ENCODE measurements at places on chromosomes 11 and 22.
A peak's percentile ranks its signal among the peaks of the same experiment; 100 is the strongest.

GRCh38 chr11:36309779-36310178 is 13.7 kb downstream of the PRR5L start:
- DNase-seq: no peak

- no peak for DNase-seq
Measured at GRCh38 chr11:85718126-85718943, 32.3 kb upstream of the CCDC89 start.

DNA sequence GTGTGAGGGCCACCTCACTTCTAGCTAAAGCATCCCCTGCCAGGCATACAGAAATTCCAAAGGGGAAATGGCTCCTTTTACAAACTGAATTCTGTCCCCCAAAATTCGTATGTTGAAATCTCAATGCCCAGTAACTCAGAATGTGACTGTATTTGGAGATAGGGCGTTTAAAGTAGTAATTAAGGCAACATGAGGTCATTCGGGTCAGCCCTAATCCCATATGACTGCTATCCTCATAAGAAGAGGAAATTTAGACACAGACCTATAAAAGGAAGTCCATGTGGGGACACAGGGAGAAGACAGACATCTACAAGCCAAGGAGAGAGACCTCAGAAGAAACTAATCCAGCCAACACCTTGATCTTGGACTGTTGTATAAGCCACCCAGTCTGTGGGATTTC is 119.1 kb downstream of the CHST1 start:
- no peak for DNase-seq

GRCh38 chr11:95066716-95067038 is at the start of gene SRSF8:
SRSF8 (plus strand) TSS chr11:95066919; CDS start chr11:95067227, 308 bp downstream.
- DNase-seq: no peak

- DNase-seq: peak; percentile 61
Measured at GRCh38 chr11:63916837-63917691, at the start of gene RCOR2. RCOR2 (minus strand) TSS chr11:63917164; CDS start chr11:63916456, 708 bp downstream.

- DNase-seq: peak; percentile 59
Measured at GRCh38 chr11:47355283-47356128, 3.0 kb upstream of the MYBPC3 start.

GRCh38 chr11:8683115-8683807 is 669 bp downstream of the RPL27A start:
- DNase-seq: no peak

DNA sequence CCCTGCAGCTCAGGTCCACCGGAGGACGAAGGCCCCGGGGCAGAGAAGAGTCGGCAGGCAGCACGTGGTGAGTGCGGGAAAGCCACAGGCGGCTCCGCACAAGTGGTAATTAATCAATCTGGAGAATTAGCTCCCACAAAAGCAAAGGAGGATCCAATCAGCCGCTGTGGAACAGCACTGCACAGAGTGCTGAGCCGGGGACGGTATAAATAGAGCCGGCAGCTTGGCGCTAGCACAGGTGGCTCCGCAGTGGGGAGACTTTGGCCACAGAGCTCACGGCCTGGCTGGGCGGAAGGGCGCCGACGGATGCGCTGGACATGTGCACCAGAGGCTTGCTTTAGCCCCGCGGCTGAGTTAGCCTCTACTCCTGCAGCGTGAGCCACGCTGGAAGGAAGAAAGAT is 48.9 kb downstream of the IGSF9B start:
- DNase-seq: no peak

DNA sequence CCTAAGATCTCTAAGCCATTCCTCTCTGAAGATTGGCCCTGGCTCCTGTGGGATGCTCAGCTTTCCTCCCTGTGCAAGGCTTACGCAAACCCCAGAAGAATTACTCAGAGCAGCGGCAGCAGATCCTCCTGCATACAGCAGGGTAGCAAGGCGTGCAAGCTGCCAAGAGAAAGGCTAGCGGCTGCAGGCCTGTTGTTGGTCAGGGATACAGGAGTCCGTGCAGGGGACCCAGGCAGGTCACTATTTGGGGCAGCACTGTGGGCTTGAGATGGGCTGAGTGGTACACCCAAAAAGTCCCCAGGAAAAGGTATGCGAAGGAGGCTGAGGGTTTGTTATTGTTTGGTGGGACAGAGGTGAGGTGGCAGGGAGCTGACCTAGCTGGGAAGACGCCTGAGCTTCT is 1.5 kb downstream of the GLB1L2 start:
- no peak for DNase-seq

- DNase-seq: no peak
Measured at GRCh38 chr11:65863889-65864705, 3.9 kb downstream of the MUS81 start.

GRCh38 chr11:69377029-69377952 is 83.3 kb downstream of the MYEOV start:
- DNase-seq: no peak

DNA sequence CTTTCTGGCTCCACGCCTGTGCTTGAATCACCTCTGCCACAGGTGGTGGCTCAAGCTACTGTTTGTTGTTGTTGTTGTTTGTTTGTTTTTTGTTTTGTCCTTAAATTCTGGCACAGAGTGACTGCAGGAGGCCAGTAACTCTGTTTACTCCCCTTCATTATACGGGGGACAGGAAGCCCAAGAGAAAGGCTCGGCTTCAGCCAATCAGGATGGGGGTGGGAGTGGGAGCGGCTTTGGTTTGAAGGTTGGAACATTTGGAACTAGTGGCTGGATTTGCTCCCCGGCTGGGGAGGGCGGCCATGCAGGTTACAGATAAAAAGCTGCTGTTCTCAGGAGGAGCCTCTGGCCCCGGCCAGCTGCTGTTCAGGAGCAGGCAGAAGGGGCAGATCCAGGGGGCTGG is 19.7 kb upstream of the CABP2 start:
- no peak for DNase-seq

GRCh38 chr11:46367244-46367915 is 14.1 kb upstream of the MDK start:
- no peak for DNase-seq

DNA sequence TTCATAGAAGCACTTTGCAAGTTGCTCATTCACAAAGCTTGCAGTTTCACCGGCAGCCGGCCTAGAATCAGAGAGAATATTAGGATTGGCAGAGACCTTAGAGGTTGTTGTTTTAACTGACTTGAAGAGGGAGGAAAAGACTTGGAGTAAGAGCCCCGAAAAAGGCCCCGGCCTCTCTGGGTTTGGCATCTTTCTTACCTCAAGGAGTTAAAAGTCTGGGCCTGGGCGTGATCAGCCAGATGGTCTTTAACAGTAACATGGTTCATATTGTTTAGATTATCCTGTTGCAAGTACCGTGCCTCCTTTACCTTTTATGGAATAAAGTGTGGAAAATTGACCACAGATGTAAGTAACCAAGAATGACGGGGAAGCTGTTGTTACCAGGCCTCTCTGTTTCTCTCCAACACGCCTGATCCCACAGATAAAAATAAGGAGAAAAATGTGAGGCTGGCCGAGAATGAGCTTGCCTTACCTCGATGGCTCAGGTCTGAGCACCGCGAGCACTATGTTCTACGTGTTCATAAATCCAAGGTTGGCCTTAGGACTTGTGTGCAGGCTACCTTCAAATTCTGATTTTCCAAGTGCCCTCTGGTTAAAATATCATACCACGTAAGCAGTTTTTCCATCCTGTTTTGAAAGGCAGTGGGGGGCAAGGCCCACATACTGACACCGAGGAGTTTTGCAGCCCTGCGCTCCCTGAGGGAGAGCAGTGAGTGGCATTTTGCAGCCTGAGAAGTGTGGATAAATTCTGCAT is 56.4 kb downstream of the PARVA start:
- no peak for DNase-seq

DNA sequence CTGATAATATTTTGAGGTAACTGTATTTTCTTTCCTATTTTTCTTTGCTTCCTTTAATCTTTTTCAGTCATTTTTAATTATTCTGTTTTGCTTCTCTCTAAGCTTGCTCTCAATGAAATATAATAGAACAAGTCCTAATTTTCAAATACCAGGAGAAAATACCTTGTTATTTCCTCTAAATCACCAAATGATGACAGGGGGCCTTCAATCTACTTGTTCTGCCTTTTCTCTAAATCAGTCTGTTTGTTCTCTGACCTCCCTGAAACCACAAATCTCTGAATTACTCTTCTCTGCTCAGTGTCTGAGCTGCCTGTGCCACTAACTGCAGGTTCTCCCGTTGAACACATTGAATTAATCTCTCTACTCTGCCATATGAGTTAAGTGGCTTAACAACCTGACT is 286.2 kb downstream of the C11orf87 start:
- DNase-seq: no peak

GRCh38 chr11:93432247-93432646 is 101.7 kb downstream of the DEUP1 start:
- DNase-seq: no peak

DNA sequence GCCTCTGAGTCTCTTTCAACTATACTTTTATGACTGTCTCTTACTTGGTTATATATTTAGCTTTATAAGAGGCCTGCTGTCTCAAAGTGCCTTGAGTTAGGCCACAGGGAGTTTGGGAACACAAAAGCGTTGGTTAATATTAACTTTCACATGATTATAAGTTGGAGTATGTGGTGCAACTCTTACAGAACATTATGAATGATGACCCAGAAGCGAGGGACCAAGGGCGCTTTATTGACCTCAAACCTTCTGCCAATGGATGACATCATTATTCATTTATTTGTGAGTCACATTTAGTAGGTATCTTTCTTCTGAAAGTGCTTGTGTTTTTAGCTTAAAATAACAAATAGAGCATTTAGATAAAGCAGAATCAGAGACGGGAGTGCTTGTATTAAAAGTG is 298.0 kb upstream of the ZC3H12C start:
- DNase-seq: no peak

GRCh38 chr11:33179348-33179803 is 18.1 kb upstream of the CSTF3 start:
- no peak for DNase-seq

DNA sequence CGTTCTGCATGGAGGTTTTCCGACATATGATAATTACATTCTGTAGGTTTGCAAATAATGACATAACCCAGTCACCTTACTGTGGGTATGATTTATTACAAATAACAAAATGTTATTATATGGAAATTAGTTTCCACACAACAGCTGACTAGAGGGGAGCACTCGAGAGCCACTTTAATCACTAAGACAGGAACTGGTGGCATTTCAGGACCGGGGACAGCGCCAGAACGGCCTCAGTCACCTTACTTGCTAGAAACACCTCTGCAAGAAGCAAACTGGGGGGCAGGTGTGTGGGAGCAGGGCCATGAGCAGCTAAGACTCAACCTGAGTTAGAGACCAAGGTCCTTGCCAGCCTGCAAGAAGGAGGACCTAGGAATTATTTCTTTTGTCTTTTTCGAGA is 199.9 kb downstream of the DSCAML1 start:
- no peak for DNase-seq

GRCh38 chr11:15940462-15941205 is 415.7 kb downstream of the SOX6 start:
- DNase-seq: no peak

DNA sequence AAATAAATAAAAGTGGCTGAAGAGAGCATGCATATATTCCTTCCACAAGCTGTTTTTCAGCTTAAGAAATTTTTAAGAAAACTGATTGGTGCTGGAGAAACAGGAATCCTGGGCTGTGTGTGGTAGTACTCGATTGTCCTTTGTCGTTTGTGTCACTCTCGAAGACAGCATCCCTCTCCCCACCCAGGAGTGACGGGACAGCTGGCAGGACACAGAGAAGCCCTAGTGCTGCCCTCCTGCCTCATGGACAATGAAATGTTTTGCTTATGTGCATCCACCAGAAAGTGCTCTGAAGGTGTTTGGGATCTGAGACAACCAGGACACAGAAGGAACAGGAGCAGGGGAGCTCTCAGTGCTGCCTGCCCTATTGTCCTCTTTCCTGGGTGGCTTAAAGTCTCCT is 12.8 kb downstream of the PLAAT4 start:
- no peak for DNase-seq

- no peak for DNase-seq
Measured at GRCh38 chr11:95444309-95445241, 213.6 kb upstream of the SESN3 start.

DNA sequence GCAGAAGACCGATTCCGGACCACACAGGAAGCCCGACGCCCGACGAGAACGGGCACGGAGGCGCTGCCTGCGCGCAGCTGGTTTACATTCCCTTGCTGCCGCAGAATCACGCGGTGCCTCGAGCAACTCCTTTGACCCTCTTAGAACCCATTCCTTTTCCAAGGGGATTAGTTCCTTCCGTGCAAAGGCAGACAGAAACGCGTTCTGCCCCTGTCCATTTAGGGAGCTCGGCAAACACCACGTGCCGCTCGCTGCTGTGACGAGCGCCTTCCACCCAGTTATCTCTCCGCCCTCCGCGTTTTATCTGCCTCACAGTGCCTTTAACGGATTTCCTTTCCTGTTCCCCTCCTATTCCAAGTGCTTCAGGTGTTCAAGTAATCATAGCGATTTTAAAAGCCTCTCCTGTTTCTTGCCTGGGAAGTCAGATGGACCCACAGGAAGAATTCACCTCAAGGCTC is 24.1 kb upstream of the MICAL3 start:
- no peak for DNase-seq

GRCh38 chr11:61684870-61685616 is 4.9 kb downstream of the DAGLA start:
- DNase-seq: no peak

GRCh38 chr11:64237484-64237951 is 3.1 kb downstream of the VEGFB start:
- peak; percentile 94 for DNase-seq

DNA sequence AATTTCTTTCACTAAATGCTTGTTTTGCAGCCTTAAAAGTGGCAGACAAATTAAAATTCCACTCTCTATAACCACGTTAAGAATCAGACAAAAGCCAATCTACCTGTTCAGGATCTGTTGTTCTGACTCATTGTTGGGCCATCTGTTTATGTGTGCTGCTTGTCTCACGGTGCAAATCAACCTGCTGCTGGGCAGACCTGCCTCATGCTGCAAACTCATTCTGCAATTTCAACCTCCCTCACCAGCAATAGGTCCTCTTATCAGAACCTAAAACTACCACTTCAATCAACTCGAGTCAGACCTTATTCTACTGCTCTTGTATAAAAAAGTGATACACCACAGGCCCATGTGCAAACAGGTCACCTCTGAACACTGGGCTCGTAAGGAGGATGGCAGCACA is 75.1 kb downstream of the LARGE2 start:
- DNase-seq: no peak

- DNase-seq: no peak
Measured at GRCh38 chr11:61361237-61361740, 393 bp downstream of the CYB561A3 start.

- DNase-seq: no peak
Measured at GRCh38 chr22:37953062-37953436, 352 bp downstream of the C22orf23 start.

DNA sequence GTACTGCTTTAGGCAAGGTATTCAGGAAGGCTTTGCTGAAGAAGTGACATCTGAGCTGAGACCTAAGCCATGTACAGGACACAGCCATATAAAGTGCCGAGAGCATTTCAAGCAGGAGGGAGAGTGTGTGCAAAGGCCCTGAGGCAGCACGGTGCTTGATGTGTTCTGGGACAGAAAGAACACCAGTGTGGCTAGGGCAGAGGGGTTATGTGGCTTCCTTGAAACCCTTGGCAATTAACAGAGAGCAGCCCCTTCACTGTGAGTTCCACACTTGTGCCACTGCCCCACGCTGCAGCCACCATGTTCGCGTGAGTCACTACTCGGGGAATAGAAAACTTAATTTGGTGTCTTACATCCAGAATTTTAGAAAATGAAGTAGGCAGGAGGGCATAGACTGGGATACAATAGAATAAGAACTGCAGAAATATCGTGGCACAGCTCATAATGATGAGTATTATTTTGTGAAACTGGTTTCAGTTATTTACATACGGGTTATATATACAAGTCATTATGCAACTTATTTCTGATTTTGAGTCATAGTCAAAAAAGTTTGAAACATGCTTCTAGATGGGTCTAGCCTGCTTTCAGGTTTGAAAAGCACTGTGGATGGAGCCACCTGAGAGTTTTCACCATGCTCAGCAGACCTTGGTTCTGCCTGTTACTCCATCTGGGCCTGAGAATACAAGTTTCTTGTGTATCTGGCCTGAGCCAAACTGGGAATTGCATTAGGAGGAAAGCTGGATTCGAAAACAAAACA is 11.8 kb downstream of the IL10RA start:
- DNase-seq: no peak

All from NCI-H2029 treated with DMSO at 0.1 percent for 48 hours (cell line).